Activated CD4-positive, alpha-beta T cell treated with anti-CD3 and anti-CD28 coated beads, Interleukin-2, amount 50 U/mL, for 24 hours (primary cell): ENCODE measurements at places on chromosomes 11 and 22.

DNA sequence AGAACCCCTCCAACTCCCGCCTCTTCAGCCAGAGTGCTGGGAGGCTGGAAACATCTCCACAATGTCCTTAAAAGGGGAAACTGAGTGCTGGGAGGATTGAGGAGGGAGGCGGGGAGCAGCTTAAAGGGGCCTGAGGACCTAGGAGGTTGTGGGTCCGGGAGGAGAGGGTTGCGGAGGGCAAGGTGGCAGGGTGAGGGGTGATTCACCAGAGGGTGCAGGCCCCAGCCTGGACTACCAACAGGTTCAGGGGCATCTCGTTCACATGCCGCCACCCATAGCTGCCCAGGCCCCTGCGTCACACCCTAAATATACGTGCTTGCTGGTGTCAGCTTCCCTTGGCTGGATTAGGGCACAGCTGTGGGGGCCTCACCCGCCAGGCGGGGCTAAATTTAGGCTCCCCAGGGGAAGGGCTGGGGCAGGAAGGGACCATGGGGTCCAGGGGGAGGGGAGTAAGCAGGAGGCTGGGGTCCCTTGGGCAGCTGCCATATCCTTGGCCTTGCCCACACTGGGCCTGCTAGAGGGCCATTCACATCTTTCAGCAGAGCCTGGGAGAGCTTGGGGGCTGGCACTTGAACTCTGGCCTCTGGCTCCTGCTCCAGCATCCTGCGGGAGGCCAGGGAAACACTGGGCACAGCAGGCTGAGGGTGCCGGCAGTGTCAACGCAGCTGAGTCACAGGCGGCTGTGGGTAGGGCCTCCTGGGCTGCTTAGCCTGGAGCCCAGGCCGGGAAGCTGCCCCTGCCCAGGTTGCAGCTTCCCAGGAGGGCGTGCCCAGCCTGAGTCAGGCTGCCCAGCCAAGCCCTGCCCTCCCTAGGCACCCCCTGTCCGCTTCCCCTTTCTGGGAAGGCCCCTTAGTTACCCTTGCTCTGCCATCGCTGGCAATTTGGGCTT is 1.3 kb downstream of the EHBP1L1 start:
- no peak for DNase-seq

DNA sequence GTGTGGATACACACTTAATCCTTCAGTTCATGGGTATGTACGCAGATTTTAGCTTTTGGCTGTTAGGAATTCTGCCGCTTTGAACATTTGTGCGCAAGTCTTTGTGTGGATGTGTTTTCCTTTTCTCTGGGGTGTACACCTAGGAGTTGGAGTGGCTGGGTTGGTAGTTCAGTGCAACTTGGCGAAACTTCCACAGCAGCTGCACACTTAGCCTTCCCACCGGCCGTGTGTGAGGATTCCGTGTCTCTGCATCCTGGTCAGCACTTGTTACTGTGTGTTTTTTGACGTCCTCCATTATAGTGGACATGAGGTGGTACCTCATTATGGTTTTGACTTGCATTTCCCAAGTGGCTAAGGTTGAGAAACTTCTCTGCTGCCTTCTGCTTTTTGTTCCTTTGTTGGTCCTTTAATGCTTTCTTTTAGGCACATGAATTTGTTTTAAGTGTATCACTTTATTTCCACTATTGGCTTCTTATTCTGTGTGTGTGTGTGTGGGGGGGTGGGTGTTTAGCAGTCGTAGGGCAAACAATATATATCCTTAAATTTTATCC is 72.1 kb upstream of the SLC25A18 start:
- no peak for DNase-seq

- DNase-seq = no peak
These were observed 8.8 kb upstream of the PKNOX2 start for GRCh38 chr11:125155767-125156166.

DNA sequence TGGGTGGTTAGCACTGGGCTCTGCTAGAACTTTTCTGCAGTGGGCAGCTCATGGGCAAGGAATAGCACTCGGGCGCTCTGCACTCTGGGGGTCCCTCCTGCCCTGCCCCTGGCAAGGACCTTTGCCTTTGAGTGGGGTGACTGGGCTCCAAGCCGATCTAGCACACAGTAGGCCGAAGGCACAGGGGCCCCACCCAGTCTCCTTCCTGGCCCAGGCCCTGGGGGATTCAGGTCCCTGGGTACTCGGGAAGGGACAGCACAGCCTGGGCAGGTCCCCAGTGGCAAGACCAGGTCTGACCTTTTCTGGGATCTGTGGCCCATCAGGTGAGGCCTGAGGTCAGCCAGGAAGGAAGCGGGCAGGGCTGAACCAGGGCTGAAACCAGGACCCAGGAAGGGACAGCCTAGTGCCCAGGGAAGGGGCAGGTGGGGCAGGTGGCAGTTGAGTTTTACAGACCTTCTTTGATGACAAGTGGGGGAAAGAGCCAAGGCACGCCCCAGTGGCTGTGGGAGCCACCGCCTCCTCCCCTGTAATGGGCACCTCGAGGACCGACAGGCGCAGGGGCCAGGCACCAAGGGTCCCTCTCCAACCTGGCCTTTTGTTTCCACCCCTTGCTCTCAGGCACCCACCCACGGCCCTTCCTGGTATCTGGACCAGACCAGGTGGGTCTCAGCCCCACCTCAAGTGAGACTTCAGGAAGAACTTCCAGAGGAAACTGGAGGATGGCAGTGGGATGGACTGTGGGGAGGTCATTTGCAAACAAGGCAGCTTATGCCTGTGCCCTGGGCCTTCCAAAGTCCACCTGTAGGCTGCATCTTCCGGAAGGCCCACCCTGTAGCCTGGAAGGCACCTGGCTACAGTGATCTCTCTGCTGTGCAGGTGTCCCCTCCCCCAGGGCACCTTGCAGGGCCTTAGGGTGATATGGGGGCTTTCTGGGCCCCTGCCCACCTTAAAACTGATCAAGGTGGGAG is 883 bp upstream of the AIFM3 start:
- no peak for DNase-seq

DNA sequence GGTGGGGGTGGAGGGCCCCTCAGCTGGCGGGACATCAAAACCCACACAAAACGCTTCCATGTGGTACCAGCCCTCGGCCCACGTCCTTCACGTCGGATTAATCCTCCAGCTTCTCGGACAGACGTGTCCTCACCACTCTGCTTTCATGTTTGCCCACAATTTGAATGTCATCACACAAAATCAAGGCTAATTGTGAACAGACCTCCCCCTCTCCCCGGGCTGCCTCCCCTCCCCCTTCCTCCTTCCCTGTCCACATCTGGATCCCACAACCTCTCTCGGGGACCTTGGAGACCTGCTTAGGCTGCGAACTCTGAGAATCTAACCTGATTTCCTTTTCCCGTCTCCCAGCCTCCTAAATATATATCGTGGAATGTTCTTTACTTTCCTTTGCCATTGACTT is 262.9 kb downstream of the MN1 start:
- no peak for DNase-seq

- no peak for DNase-seq
These were observed 17.8 kb downstream of the ADA2 start for GRCh38 chr22:17201285-17201945.

- DNase-seq = no peak
These were observed 1522.6 kb downstream of the FAM181B start for GRCh38 chr11:81211050-81211449.

- DNase-seq = no peak
These were observed 526 bp downstream of the TPST2 start for GRCh38 chr22:26589367-26589844.

GRCh38 chr22:21948824-21949568 is 3.7 kb downstream of the PPM1F start:
- DNase-seq = no peak

DNA sequence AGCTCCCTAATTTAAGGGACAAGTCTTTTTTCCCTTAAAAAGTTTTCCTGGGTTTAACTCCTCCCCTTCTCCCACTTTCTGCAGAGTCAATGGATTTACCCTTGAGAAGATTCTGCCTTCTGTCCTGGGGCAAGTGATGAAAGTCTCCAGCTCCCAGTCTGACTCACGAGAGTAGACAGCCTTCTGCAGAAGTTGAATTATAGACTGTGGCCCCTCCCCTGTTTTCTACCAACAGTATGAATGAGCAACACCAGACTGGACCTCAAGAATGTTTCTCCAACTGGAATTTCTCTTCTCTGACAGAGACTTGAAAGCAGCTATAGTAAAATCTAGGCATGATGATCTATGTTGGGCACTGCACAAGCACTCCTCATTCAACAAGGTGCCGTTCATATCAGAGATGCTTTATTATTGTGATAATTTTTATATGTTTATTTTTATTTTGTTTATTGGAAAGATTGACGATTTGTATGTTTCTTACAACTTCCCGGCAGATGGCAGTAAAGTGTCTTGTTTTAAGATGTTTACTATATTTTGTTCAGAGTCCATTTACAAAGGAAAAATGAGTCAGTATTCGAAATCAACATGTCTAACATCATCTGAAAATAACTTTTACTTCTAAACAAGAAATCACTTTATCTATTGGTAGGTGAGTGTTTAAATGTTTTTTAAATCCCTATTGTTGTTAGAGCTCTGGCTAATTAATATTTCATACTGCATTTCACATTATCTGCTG is 56.6 kb downstream of the LMO2 start:
- DNase-seq = no peak

GRCh38 chr11:59901306-59901705 is 22.7 kb downstream of the OOSP3 start:
- no peak for DNase-seq

- DNase-seq = no peak
These were observed 3.8 kb downstream of the PCNX3 start for GRCh38 chr11:65619281-65619928.

GRCh38 chr11:35723913-35724312 is 61.3 kb downstream of the TRIM44 start:
- DNase-seq = no peak

DNA sequence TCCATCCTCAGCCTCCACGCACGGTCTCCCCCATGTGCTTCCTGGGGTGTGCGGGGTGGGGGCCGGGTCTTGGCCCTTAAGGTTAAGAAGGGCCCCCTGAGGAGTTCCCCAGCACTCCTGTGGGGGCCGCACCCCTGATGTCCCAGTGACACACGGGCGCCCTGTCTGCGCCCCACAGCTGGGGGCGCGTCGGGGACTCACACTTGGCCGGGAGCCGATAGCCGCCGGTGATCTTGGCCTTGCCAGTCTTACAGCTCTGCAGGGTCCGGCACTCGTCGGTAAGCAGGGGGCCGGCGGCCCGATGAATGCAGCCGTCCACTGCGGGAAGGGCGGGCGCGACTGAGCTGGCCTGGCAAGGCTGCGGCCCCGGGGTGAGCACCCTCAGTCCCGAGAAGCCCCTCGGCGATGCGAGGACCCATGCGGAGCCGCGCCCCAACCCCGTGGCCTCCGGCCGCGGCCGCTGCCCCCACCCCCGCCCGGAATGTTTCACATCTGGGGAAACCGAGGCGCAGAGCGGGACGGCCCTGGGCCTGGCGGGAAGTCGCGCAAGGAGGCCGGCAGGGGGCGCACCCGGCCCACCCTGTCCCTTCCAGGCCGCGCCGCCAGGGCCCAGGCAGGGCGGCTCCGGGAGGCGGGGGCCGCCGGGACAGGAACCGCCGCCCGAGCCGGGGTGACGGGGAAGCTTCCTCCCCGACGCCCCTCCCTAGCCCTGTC is 13.9 kb downstream of the OTUB1 start:
- peak; percentile 60 for DNase-seq

- DNase-seq = no peak
These were observed 935 bp upstream of the RCOR2 start for GRCh38 chr11:63917692-63918506.

DNA sequence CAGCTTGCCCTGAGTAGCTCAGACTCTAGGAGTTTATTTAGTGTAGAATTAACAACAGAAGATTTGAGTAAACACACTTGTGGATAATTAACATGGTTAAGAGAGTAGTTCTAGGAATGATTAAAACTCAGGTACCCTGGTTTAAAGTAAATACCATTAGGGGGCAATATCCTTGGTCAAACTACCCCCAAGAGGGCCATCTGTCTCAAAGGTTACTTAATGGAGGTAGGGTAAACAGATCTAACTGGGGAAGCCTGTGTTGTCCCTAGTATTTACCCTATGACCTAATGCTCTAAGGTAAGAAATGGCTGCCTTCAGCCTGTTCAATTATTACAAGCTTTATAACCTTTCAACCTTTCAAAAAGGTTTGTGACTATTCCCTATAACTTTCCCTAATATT is 10.6 kb upstream of the GLYATL1 start:
- no peak for DNase-seq

DNA sequence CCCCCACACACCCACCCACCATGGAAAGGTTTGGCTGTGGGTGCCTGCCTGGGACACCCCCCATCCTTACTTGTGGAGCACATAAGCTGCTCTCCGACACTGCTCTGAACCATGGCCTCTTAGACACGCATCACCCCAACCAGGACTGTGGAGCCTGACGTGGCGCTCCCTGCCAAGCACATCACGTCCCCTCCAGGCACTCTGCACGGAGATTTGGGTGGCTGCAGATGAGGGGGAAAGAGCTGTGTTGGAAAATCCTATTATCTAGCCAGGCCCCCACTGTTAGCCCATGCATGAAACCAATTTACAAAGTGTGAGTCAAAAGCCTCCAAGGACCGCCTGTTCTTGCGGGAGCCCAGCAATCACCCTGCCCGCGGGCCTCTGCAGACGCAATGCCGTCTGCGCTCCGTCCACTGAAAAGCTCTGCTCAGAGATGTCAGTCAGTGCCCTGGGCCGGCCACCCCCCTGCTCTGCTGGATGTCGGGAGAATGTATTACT is 163.4 kb upstream of the NECTIN1 start:
- DNase-seq = no peak

- DNase-seq = no peak
These were observed 7.4 kb upstream of the LUZP2 start for GRCh38 chr11:24489477-24489876.

DNA sequence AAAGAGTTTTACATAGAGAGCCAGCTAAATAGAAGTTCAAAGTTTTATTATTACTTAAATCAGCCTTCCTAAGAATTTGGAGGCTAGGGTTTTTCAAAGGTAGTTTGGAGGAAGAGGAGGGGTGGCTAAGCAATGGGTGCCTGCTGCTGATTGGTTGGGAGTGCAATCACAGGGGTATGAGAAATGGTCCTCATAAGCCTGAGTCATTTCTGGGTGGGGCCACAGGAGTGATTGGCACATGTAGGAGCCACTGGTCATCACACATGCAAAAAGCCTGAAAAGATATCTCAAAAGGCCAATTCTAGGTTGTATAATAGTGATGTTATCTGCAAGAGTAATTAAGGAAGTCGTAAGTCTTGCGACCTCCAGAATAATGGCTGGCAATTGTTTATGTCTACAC is 12.9 kb downstream of the OR51L1 start:
- no peak for DNase-seq

GRCh38 chr11:105230586-105230985 is 91.0 kb upstream of the CARD18 start:
- DNase-seq = no peak

- no peak for DNase-seq
These were observed 35.4 kb upstream of the INCENP start for GRCh38 chr11:62088331-62088933.

GRCh38 chr22:29798801-29799200 is 31.6 kb downstream of the UQCR10 start:
- DNase-seq = no peak

- DNase-seq = no peak
These were observed 553 bp downstream of the CD3D start for GRCh38 chr11:118341815-118342489.

GRCh38 chr11:109405671-109406070 is 16.3 kb upstream of the C11orf87 start:
- no peak for DNase-seq
